NCI-H2029 treated with DMSO at 0.1 percent for 48 hours (cell line): ENCODE measurements at places on chromosomes 4 and X.

DNA sequence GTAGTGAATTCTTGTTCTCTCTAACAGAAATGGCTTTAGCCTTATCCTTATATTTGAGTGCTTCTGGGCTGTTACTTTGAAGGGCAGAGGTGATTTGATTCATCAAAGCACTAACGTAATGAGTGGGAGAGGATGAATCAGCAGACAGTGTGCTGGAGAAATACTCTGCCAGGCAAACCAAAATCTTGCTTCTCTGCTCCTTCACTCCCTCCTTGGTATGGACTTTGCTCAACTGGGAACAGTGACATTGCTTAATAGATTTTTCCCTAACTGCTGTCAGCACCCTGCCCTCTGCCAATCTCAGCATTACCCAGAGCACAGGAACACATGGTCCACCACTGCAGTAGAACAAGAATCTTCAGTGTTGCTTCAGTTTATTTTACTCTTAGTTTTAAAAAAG, 56.0 kb downstream of the PDLIM5 start:
- DNase-seq = no peak

GRCh38 chr4:40241941-40242340, 45.1 kb downstream of the RHOH start:
- DNase-seq = no peak

DNA sequence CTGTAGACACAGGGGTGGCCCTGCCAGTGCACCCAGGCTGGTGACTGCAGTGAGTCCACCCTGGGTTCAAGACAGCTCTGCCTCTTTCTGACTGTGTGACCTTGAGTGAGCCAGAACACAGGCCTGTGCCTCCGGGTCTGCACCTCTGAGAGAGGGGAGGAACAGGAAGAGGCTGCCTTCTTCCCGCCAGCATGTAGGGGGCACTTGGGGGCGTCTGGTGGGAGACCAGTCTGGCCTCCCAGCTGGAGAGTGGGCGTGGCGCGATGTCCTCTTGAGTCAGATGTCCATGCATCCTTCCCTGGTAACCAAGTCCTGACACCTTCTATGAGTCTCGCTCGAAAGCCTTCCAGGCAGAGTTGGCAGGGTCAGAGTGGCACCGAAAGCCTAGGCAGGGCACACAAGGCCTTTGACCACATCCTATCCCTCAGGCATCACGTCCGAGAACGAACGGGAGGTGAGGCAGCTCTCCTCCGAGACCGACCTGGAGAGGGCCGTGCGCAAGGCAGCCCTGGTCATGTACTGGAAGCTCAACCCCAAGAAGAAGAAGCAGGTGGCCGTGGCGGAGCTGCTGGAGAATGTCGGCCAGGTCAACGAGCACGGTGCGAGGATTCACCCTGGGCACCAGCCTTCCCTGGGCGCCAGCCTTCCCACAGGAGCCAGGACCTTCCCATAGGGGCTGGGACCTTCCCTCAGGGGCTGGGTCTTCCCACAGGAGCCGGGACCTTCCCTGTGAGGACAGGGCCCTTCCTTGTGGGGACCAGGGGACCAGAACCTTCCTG, 21.3 kb downstream of the WFS1 start:
- DNase-seq = no peak

GRCh38 chr4:153465140-153465539, 1.0 kb upstream of the TMEM131L start:
- DNase-seq = no peak

GRCh38 chrX:22135994-22136684, 104.0 kb downstream of the PHEX start:
- peak; percentile 41 for DNase-seq

GRCh38 chr4:79685542-79685941, 277.5 kb upstream of the GK2 start:
- DNase-seq = no peak

GRCh38 chrX:19867411-19867732, 20.0 kb downstream of the SH3KBP1 start:
- no peak for DNase-seq

DNA sequence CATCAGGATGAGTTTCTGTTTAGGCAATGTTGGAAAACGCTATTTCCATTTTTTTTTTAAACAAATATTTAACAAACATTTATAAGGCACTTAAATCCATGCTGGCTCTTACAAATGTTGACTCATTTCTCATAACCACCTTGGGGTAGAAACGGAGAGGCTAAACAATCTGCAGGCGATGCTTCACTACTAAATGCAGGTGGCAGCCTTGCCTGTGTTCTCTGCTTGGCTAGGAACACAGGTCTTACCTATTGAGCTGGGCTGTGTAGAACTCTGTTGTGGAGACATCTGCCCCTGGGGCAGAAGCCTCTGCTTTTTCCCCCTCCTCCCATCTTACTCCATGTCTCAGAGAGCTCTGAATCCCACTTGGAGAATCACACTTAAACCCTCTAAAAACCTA, 1.4 kb upstream of the CXCL1 start:
- DNase-seq = peak; percentile 31

DNA sequence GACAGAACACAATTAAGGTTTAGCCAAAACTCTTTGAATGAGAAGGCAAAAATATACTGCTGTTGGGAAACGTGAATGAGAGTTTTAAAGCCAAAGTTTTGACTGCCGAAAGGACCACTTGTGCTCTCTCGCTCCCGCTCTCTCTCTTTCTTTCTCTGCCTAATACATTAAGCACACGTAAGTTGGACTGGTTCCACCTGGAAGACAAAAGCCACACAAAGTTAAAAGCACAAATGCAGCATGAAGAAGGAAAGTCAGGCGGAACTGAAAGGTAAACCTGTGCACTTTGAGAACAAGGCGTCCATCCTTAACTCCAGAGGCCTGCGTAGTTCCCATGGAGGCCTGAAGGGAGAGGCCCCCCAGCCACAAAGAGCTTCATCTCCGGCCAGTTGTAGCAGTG, 1.9 kb downstream of the DCAF12L2 start:
- no peak for DNase-seq

- no peak for DNase-seq
These were observed 6.3 kb downstream of the NDUFB11 start for GRCh38 chrX:47138171-47138570.

DNA sequence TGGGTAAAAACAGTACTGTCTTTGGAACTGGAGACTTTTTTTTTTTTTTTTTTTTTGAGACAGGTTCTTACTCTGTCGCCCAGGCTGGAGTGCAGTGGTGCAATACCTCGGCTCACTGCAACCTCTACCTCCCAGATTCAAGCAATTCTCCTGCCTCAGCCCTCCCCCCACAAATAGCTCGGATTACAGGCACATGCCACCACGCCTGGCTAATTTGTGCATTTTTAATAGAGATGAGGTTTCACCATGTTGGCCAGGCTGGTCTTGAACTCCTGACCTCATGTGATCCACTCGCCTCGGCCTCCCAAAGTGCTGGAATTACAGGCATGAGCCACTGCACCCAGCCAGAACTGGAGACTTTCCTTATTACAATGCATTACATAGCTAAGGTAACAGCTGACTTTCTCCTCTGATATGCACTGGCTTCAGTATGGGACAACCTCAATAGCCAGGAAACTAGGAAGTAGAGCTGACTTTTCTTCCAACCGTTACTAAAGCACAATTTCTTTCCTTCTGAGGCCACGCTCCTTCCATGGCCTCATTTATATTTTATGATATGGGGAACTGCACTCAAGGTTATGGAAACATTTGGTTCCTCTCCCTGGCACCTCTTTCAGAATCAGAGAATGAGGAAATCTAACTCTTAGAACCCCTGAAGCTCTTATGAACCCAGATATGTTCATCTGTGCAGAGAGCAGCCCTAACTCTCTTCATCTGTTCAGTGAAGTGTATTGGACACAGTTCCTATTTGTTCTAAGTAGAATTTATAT, 53.5 kb upstream of the FAM9B start:
- no peak for DNase-seq

- no peak for DNase-seq
These were observed 26.2 kb upstream of the RHOH start for GRCh38 chr4:40170588-40170987.

- DNase-seq = no peak
These were observed 2.2 kb downstream of the NHS start for GRCh38 chrX:17377091-17377717.

GRCh38 chrX:154515090-154515965, 704 bp downstream of the FAM3A start:
- DNase-seq = peak; percentile 55

- DNase-seq = no peak
These were observed 200.0 kb downstream of the CFAP299 start for GRCh38 chr4:80535551-80535950.

DNA sequence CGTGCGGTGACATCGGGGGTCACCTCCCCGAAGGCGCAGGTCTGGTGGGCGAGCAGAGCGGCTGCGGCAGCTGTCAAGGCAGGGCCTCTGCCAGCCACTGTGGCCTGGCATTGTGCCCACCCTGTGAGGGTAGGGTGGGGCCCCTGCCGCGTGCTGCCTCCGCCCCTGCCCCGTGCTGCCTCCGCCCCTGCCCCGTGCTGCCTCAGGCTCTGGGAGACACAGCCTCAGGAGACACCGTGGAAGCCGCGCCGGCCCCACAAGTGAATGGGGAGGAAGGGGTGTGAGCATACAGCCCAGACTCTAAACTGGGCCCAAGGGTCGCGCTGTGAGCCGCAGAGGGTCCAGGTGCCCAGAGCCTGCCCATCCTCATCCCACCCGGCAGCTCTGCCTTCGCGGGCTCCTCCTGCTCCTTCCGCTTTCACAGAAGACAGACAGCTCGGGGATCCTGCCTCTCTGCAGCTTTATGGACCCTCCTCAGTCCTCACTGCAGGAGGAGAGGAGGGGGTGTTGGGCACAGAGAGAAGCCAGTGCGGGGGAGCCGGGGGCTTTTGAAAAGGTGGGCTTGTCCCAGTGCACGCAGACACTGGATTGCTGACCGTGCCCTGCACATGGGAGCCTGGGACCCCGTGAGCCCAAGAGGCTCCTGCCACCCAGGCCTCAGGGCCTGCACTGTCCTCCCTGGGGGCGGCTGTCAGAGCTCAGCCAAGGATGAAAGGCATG, 27.4 kb downstream of the PCGF3 start:
- DNase-seq = no peak

DNA sequence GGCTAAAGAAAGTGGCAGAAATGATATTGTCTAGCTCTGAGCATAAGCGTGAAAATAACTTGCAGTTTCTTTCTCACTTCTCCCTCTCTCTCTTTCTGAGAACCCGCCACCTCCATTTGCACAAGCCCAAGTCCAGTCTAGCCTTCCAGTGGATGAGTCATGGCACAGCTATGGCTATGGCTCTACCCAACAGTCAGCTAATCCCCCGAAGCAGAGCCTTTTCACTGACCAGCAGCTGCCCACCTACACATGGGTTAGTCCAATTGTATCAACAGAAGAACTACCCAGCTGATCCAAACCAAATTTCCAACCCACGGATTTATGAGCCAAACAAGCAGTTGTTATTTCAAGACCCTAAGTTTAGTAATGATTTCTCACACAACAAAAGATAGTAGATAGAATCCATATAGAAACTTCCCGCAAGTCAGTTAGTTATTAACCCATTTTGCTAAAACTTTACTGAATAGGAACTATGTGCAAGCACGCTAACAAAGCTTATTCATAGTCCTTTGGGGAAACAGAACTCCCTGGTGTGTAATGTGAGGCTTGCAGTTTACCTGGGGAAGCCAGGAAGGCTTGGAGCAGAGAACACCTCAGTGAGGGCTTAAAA, 282.3 kb downstream of the INPP4B start:
- DNase-seq = no peak

DNA sequence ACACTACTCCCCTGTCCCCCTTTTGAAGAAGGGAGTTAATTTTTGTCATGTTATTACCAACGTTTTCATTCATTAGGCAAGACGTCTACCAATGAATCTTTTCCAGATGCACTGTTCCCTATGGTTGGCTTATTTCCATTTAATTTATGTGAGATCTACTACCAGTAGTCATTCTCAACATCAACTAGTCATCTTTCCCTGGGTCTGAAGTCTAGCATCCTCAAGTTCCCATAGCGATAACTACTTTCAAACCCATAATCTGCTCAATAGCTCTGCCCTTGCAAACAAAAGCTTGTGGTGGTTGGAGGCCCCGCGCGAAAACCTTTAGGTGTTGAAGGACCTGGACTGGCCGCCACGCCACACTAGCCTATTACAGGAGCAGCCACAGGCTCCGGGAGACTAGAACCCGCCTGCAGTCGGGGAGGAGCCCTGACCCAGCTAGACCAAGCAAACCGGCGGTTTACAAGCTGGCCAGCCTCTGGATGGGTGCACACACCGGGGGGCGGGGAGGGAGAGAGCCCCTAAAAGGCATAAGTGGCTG, 746 bp downstream of the PPAT start:
- DNase-seq = peak; percentile 22

DNA sequence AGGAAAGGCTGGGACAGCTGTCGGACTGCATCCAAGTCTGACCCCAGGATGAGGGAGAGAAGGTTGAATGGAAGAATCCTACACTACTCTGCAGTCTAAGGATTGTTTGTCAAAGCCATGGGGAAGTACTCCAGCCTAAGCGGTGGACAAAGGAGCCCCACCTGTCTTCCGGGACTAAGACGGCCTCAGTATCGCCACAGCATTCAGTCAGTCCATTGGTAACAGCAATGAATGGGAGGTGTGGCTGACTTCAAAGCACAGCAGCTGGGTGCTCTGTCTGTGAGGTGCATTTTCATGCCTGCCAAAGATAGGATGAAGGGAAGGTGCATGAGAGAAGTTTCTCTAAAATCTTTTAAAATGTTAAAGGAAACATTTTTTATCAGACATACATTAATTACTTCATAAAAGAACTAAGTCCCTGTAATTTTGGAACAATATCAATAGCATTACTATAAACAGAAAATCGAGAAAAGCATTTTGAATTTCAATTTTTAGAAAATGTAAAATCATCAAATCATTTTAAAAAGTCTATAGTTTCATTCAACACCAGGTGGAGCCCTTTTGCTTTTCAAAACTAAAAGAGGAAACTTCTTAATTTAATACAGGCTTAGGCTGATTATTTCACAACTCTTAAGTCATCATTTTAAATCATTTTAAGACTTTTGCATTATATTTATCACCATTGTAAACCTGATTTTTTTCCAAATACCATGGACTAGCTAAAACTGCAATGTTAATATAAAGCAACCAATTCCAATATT, 27.6 kb upstream of the INTU start:
- DNase-seq = peak; percentile 42

GRCh38 chr4:47061435-47061834, 30.1 kb downstream of the GABRB1 start:
- DNase-seq = no peak

GRCh38 chr4:152245680-152246079, 290.2 kb downstream of the FBXW7 start:
- no peak for DNase-seq

DNA sequence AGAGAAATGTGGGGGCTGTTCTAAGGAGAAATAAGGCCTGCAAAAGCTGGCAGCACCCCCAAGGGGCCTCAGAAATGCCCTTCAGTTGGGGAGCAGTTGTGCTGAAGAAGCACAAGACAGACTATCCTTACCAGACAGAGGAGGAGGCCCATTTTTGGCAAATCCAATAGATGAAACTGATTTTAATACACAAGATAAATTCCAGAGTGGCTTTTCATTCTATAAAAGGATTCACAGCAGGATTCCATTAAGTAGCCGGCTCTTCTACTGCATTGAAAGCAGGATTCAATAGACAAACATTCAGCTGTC, 8.1 kb downstream of the SEPTIN6 start:
- no peak for DNase-seq
